Stimulated activated CD4-positive, alpha-beta T cell treated with anti-CD3 and anti-CD28 coated beads, Interleukin-12 subunit alpha, Interleukin-12 subunit beta, amount 100 ng/mL, for 24 hours (primary cell): ENCODE measurements at places on chromosomes 3 and 15.

DNA sequence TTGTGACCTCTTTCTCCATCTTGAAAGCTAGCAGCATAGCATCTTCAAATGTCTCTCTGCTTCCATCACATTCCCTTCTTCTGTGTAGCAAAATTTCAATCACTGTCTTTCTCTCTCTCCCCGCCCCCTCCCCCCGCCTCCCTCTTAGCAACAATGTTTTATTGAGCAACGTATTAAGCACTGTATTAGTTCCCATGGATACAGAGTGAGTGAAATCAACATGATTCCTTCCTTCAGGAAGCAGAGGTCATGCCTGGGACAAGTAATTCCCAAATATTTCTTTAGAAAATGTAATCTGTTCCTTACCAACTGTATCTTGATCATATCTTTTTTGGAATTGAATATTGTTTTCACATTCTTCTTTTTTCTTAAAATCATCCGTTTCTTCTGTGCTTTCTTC is 373.7 kb upstream of the NECTIN3 start:
- DNase-seq, result no peak

DNA sequence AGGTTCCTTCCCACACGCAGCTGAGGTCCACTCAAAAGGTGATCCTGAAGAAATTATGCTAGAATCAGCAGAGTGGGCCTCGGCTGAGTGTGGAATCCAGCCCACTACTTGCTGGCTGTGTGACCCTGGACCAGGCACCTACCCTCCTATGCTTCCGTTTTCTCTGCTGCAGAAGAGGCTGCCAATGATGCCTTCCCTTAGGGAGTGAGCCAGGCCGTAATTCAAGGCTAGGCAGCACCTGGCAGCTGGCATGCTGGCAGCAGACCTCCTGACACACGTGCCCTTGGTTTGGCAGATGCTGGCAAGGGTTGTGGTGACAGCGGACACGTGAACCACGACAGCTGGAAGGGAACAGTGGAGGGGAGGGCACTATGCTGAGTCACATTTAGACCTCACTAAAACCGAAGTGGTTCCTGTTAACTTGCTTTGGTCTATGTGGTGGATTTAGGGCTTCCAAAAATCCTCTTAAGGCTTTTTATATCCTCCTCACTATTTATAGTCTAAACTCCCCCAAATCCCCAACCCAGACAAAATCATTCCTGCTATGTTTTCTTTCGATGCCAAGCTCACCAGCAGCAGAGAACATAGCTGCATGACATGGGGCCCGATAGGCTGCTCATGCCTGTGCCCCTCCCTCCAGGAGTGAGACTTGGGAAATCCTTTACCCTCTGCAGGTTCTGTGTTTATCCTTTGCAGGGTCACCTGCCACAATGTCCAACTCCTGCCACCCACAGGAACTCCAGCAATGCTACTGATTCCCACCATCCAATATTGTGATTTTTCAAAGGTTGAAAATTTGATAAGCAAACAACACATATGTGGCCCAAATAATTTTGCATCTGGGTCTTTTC is 10.6 kb upstream of the PCSK6 start:
- DNase-seq, result no peak

DNA sequence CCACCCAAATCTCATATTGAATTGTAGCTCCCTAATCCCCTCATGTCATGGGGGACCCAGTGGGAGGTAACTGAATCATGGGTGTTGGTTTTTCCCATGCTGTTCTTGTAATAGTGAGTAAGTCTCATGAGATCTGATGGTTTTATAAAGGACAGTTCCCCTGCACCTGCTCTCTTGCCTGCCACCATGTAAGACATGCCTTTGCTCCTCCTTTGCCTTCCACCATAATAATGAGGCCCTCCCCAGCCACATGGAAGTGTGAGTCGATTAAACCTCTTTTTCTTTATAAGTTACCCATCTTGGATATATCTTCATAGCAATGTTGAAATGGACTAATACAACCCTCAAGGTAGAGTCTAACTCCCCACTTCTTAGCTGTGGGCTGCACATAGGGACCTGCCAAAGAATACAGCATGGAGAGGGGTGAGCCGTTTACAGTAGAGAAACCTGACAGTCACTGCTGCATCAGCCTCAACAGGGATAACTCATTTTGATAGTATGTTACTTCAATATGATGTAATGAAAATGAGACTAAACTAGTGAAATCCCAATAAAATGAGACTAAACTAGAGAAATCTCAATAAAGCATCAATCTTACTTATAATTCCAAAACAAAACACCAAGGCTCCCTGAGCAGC is 117.3 kb downstream of the TNIK start:
- no peak for DNase-seq

GRCh38 chr3:35733341-35733740 is 94.0 kb downstream of the ARPP21 start:
- DNase-seq, result no peak

DNA sequence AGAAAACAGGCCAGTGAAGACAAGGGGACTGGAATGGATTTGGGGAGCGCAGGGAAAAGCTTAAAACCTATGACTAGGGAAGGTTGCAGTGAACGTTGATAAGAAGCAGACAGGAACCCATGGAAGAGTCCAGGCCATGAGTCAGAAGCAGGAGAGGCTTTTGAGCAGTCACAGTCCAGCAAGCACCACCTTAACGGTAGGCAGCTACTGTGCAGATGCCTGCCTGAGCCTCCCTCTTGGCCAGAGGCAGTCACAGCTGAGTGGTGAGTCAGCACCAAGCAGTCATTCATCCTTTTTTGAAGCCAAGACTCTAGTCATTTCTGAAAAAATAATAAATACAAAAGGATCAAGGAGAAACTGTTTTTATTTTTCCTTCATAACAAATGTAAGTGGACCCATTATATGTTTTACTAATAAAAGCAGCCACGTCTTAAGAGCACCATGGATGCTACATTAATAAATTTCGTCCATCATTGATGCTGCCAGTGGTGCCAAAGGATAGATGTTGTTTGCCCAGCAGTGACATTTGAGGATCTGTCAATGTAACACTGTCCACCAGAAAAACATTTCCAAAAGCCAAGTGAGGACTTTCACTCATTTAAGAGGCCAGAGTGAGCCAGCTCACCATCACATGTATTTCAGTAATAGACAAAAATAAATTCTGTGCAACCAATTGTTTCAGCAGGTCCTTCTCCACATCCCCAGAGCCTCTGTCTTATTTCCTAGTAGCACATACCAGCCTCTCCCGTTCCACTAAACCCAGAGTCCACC is 42.1 kb upstream of the ACTC1 start:
- no peak for DNase-seq
